Stimulated activated CD4-positive, alpha-beta T cell treated with anti-CD3 and anti-CD28 coated beads, Interleukin-2, amount 100 ng/mL, for 24 hours (primary cell): ENCODE measurements at places on chromosomes 5 and 9.

GRCh38 chr5:33369485-33370465 is 71.0 kb upstream of the TARS1 start:
- no peak for DNase-seq

DNA sequence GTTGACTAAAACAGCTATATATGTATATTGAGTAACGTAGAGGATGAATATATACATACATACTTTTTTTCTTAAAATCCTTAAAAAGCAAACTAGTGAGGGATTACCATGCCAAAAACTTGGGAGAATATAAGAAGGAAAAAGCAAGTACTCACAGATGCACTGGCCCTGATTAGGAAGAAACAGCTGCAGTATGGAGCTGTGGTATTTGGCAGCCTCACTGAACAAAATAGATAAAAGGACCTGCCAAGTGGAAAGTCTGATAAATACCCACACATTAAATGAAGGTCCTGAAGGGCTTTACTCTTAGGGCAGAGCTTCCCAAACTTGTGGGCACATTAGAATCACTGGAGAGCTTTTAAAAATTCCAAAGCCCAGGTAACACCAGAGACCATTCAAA is 80.6 kb downstream of the FEM1C start:
- no peak for DNase-seq

DNA sequence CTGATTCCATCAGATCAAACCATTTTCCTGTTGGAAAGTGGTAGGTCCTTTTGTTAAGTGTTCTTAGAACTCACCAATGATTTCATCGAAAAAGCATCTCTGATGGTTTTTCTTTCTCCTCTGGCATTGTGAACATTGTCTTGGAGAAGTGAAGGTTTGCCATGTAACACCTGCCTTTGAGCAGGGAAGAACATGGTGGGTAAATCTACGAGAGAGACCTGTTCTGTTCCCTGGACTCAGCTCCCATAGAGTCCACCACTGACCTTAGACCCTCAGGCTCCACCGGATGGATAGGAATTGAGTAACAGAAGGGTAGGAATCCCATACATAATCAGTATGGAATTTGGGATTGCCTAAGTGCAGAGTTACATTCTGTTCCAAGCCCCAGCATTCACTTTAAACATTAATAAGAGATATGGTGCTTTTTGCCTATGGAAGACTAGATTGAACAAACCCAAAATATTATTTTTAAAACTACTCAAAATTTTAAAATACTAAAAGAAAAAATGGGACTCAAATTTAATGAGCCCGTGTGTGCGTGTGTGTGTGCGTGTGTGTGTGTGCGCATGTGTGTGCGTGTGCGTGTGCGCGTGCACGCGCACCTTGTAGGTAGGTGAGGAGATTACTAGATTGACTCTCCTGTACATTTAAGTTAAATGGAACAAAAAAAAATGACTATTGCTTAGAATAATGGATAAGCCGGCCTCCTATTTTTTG is 92.0 kb downstream of the C9orf152 start:
- no peak for DNase-seq

GRCh38 chr5:89946508-89946907 is 463.0 kb downstream of the CETN3 start:
- no peak for DNase-seq

DNA sequence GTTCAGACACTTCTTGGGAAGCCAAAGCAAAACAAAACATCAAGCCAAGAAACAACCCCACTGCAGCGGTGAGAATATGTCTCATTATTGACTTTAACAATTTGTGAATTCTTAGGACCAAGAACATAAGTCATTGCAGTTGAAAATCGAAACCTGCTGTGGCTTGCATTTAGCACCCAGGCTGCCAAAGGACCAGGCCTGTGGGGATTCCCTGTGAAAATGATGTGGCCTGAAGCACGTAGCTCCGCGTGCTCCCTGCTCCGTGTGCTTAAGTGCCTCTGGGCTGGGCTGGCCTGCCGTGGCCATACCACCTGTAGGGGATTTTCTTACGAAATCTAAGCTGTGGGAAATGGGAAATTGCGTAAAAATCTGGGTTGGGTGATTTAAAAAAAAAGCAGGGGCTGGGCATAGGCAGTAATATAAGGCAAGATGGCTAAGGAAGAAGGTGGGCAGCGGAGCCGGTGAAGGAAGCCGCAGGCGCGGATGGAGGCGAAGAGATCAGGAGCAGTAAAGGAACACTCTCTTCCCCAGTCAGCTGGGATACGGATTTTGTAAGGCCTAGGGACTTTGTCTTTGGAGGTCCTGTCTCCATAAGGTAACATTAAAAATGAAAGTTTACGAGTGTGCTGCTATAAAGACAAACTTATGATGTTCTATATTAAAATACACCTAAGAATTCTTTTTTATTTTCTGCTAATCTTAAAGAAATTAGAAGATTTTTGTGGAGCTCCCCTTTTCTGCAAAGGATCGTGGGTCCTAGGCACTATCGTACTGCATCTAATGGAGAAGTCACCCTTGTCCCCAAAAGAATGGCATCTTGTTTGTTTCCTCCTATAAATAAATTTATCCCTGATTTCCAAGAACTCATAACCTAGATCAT is 189.6 kb upstream of the SEMA6A start:
- DNase-seq = no peak

- DNase-seq = no peak
Observed at GRCh38 chr5:89989776-89990175, 419.8 kb downstream of the CETN3 start.

GRCh38 chr9:127467621-127468020 is 16.3 kb downstream of the LRSAM1 start:
- no peak for DNase-seq

- no peak for DNase-seq
Observed at GRCh38 chr9:129312251-129313122, 134.4 kb upstream of the IER5L start.
